Fibroblast of the aortic adventitia (primary cell): ENCODE measurements at places on chromosomes 1 and 21. TPM values are rescaled to one million over a fixed set of nuclear protein-coding genes. Genes with fewer than 3 reads are reported as not detected.
A peak's percentile ranks its signal among the peaks of the same experiment; 100 is the strongest.

IFT25 gene
- 20.8 and 53.4 TPM in 2 replicates for total RNA-seq

INSRR gene
- 0.08 TPM in 1 of 2 replicates, not detected in the other for total RNA-seq

COL11A1 gene
- 0.45 and 49.6 TPM in 2 replicates for total RNA-seq

- no peak for DNase-seq
Observed at GRCh38 chr21:31012133-31013089, 25.9 kb downstream of the KRTAP19-8 start.

DNA sequence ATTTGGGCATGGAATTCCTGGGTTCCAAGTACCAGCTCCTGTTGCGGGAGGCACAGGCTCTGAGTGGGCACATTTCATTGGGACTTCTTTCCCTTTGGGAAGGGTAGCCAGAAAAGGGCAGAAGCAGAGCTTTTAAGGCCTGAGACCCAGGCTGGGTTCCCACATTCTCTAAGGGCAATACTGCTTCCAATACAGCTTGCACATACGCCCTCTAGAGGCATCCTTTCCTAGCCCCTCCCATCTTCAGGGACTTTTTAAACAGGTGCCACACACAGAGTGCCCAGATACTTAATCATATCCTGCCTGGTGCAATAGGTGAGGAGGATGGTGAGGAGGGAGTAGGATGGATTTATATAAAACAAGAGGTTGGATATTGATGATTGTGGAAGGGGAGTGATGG, 5.7 kb downstream of the GPR88 start:
- no peak for DNase-seq

GRCh38 chr1:180156201-180156600, 1.5 kb downstream of the QSOX1 start:
- DNase-seq: no peak

GRCh38 chr1:183914891-183915290, 110.0 kb downstream of the RGL1 start:
- no peak for DNase-seq

GRCh38 chr21:35020902-35021301, 28.2 kb downstream of the RUNX1 start:
- DNase-seq: peak; percentile 49

DNA sequence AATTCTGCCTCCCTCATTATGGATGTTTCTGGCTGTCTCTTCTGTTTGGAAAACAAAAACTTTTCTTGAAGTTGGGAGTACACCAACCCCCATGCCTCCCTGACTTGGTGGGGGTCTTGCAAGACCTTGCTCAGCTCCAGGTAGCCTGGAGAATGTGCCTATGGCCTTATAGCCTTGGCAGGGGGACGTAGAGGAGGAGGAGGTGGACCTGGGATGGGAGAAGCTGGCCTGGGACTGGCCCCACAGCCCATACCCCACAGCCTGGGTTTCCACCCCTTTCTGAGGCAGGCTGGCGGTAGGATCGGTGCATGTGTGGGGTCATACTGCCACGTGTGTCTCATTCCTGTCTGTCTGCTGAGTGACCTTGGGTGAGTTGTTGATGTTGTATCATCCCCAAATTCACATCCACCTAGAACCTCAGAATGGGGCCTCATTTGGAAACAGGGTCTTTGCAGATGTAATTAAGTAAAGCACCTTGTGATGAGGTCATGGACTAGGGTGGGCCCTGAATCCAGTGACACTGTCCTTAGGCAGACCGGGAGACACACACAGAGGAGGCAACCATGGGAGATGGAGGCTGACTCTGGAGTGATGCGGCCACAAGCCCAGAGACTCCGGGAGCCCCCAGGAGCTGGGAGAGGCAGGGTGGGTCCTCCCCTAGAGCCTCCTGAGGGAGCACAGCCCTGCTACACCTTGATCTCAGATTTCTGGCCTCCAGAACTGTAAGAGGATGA, 18.5 kb downstream of the OBSCN start:
- no peak for DNase-seq

GRCh38 chr1:24435782-24436365, 20.3 kb downstream of the NIPAL3 start:
- DNase-seq: no peak

GRCh38 chr1:25818569-25818968, 1.2 kb upstream of the MTFR1L start:
- no peak for DNase-seq

GRCh38 chr1:45892068-45892785, 88.8 kb downstream of the MAST2 start:
- DNase-seq: peak; percentile 94

DNA sequence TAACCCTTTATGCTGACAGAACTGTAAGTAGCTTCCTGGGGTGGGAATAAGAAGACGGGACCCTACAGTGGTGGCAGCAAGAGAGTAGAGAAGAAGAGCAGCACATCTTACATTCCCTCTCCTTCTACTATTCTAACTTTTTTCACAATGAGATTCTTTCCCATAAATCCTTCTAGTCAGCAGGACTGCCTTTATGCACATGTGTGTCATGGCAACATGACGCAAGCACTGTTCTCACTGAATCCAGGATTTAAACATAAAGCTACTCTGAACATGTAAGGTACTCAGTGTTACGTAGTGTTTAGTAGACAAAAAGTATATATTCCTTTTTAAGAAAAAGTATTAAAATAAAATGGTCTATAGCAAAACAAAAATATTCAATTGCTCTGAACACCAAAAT, 309.7 kb upstream of the LYPLAL1 start:
- DNase-seq: no peak

GRCh38 chr1:101409102-101409501, 172.3 kb downstream of the S1PR1 start:
- DNase-seq: no peak

DNA sequence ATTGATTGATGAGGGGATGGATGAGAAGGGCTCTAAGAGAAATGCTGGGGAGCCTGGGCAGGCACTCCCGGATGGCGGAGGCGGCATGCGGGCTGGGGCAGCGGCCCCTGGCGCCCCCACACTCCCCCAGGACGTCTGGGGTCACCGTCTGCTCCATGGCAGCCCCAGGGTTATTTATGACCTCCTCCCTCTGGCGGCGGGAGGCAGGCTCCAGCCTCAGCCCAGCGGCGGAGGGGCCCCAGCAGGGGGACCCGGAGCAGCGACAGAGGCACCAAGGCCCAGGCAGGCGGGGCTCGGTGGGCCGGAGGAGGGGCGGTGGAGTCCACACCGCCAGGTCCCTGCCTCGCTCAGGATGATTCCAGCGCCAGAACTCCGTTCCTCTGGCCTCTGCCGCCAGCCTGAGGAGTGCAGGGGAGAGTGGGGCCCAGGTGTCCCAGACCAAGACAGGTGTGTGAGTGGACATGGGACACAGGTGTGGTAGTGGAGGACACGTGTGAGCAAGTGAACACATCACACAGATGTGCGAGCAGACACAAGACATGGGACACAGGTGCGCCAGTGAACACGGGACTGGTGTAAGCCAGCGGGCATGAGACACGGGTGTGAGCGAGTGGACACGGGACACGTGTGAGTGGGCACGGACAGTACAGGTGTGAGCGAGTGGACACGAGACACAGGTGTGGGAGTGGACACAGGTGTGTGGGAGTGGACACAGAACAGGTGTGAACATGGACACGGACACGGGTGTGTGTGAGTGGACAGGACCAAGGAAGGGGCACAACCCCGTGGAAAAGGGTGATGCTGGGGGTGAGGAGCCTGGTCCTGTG, 2.5 kb upstream of the SAMD11 start:
- peak; percentile 67 for DNase-seq
